NCI-H69 (cell line): ENCODE measurements at places on chromosomes 13 and 19.

GRCh38 chr19:9431475-9431874 lies 3.9 kb downstream of the ZNF266 start:
- DNase-seq, result peak; percentile 48

- no peak for DNase-seq
Measured at GRCh38 chr13:31221057-31221456, 21.3 kb downstream of the B3GLCT start.

DNA sequence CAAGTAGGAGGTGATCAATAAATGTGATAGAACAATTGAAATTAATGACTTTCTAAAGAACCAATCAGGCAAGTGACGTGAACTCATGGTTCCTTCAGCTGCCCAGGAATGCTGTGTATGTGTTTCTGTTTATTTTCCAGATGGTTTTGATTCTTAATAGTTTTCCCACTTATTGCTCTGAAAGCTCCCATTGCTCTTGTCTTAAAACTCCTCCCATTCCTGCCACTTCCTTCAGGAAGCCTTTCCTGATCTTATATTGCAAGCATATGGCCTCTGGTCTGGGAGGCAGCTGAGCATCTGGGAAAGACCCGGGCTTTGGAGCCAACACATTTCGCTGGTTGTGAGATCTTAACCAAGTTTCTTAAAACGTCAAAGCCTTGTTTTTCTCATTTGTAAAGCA lies 17.1 kb upstream of the LATS2 start:
- DNase-seq, result no peak

GRCh38 chr13:74560325-74560724 lies 426.1 kb upstream of the KLF12 start:
- DNase-seq, result no peak

- DNase-seq, result peak; percentile 25
Measured at GRCh38 chr13:76019421-76020044, 383.4 kb downstream of the LMO7 start.

DNA sequence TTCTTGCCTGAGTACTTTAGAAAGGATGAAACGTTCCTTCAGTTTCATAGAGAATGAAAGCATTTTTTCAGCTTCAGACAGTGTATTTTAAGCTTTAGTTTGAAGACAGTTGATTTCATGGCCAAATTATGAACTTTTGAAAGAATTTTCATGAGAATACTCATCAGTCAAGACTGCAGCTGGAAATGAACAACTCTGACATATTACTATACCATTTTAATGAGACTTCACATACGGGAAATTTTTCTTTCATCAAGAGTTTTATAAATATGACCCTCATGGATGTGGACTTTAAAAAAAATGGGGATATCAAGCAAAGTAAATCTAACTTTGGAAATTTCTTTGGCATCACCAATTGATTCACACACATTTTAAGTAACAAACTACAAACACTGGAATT lies 6.4 kb downstream of the LATS2 start:
- no peak for DNase-seq

DNA sequence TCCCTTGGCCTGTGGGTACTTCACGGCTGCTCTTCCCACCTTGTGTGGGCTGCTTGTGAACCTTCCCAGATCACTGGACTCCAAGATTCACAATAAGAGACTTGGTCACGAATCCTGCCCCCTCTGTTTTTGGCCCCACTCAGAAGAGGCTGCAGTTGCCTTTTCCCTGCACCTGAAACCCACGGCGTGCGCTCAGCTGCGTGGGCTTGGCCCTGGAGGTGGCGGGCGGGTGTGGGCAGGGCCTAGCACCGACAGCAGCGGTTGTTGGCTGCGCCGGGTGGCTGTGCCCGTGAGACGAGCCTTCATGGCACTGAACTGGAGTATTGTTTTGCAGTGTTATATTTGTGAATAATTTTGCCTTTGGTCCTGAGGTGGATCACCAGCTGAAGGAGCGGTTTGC lies 33.8 kb downstream of the PLEKHJ1 start:
- DNase-seq, result no peak

DNA sequence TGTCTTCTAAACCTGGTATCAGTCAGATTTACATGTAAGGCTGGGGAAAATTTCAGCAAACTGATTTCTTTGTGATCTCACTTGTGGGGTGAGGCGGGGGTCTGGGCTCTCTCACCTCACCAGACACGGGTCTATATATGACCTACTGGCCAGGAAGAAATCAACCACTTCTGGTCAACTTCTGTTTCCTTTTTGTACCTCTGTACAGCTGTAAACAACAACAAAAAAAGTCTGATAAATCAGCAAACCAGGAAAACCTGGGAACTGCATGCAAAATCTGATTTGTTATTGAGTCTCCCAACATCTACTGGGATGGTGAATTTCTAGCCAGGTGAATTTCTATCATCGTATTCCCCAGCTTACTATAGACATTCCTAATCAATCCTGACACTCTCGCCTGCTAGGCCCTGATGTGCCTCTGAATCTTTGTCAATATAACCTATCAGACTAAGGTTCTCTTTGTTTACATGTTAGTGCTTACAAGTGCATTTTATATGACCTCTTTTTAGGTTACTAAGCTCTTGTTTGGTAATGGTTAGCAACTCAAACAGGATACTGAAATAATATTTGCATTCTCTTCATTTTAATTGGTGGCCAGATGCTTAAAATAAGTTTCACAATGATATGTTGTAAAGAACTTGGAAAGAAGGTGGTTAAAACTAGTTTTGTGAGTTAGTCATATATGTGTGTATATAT lies 77.7 kb downstream of the LRRC63 start:
- no peak for DNase-seq

DNA sequence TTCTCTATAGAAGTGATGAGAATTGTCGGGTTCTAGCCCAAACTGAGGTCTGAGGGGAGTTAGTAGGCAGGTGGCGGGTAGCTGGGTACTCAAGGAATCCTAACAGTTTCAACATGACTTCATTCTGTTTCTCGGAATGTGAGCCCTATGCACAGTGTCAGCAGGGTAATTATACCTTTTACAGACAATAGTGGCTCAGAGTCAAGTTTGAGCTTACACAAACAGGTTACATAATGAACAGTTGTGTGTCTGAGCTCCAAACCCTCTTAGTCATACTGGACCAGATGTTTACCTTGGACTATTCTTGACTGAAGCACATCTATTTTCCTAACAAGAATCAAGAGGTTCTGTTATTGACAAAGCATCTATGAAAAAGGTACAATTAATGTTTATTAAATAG lies 1066.7 kb upstream of the PCDH20 start:
- DNase-seq, result peak; percentile 90

- no peak for DNase-seq
Measured at GRCh38 chr13:114101358-114102130, 30.9 kb downstream of the RASA3 start.

DNA sequence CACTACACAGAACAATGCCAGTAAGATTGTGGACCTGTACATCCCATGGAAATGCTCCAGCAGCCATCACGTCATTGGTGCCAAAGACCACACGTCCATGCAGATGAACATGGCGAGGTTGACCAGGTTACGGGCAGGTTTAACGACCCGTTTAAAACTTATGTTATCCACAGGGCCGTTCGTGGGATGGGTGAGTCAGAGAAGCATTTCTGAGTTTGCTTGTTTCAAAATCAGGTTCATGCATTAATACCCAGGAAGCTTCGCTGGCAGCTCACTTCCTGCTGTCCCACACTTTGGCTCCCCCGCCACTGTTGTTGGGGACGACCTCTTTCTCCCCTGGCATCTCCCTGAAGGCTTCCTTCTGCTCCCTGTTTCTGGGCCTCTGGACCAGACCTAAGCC lies 194.1 kb downstream of the USP12 start:
- DNase-seq, result no peak

DNA sequence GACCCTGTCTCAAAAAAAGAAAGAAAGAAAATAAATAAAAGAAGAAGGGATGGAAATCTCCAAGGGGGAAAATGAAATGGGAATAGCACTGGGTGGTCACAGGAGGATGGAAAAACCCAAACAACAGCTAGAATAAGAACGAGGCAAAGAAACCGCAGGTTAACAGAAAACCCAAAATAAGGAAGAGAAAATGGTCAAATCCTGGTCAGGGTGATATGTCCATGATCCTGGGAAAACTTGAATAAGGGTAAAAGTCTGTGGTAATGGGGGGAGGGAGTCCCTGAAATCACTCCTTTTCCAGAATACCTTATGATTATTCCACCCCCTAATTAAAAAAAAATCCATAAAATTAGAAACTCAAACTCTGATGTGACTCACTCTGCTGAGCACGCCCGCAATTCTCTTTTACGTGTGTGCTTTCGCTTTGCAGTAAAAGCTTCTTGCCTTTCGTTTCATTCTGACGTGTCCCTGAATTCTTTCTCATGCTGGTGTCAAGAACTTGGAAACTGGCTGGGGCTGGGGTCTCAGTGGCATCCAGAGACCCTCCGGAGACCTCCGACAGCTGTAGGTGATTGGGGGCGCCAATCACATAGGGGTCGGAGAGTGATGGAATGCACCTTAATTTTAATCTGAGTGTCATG lies 4.3 kb upstream of the NAXD start:
- DNase-seq, result no peak

DNA sequence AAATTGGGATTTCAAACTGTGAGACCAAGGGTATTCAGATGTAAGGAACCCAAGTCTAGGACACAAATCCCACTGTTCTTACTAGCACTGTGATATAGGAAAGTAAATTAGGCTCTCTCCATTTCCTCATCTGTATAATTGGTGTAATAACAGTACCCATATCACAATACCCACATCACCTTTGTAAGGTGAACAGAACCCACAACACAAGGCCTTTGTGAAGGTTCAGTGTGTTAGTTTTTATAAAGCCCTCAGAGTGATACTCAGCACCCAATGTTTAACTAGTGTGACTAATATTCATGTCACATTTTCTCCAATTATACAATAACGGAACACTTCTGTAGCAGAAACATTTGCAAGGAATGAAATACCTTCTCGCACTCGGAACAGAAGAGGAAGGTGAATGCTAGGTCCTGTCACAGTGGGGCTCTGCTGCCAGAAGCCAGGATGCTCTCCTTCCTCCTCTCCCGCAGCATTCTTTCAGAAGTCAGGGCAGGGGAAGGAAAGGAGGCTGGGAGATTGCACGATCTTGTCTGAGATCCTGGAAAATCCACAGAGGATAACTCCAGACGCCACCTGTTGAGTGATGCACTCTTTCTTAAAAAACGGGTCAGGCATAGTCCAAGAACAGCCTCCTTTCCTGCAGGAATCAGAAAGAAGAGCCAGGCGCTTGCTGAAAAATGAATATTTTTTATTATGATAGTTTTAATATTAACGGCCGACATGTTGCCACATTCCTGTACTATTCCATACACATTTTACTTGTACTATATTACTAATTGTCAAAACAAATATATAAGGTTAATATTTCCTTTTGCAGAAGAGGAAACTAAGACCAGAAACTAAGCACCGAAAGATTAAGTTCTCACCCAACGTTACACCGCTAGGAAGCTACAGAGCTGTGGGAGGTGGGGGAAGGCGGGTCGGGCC lies 762 bp downstream of the ZNF45 start:
- peak; percentile 32 for DNase-seq

- DNase-seq, result no peak
Measured at GRCh38 chr13:98746968-98747367, 5.5 kb downstream of the SLC15A1 start.

DNA sequence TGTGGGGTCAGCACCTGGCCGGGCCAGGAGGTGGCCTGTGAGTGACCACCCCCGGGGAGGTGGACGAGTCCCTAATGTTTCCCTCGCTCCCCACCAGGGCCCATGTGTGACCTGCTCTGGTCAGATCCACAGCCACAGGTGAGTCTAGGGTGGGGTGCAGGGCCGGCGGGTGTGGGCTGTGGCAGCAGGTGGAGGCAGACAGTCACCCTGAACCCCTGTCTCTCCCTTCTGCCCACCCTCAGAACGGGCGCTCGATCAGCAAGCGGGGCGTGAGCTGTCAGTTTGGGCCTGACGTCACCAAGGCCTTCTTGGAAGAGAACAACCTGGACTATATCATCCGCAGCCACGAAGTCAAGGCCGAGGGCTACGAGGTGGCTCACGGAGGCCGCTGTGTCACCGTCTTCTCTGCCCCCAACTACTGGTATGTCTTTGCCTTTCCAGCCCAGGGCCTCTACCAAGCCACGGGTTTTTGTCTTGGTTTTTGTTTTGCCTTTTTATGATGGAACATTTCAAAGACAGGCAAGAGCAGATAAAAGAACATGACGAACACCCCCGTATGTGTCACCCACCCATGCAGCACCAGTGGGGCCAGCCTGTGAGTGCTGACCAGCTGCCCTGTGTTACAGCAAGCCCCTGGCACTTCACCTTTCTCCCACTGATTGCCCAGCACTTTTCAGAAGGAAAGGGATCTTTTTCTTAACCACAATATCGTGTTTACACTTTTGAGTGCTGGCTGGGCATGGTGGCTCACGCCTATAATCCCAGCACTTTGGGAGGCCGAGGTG lies 24.9 kb downstream of the CCDC8 start:
- DNase-seq, result no peak

GRCh38 chr13:85557691-85558467 lies 241.3 kb downstream of the SLITRK6 start:
- no peak for DNase-seq

DNA sequence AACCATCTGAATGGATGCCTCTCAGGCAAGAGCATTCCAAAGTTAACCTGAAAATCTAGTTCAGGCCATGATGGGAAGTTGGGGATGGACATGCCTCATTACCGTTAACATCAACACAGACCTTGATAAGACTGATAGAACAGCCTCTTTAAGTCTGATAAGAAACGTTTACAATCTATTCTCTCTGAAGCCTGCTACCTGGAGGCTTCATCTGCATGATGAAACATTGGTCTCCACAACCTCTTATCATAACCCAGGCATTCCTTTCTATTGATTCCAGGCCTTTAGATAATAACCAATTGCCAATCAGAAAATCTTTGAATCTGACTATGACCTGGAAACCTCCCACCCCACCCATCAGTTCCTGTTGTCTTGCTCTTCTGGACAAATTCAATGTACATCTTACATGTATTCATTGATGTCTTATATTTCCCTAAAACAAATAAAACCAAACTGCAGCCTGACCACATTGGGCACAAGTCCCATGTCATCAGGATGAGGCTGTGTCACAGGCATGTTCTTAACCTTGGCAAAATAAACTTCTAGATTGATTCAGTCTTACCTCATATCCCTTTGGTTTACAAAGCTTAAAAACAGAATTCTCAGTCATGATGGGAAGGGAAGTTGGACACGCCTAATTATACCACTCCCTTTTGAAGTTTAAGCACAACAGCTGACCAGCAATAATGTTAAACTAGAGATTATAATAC lies 843.8 kb upstream of the SPRY2 start:
- DNase-seq, result no peak

GRCh38 chr19:37905946-37906868 lies at the start of gene WDR87:
Gene WDR87 (minus strand): TSS chr19:37906594. CDS start chr19:37898239, 8,355 bp downstream.
- DNase-seq, result peak; percentile 96

- no peak for DNase-seq
Measured at GRCh38 chr19:31257426-31258130, 91.7 kb downstream of the TSHZ3 start.
